SIG-M5 (cell line): ENCODE measurements at places on chromosomes 5 and 9.

DNA sequence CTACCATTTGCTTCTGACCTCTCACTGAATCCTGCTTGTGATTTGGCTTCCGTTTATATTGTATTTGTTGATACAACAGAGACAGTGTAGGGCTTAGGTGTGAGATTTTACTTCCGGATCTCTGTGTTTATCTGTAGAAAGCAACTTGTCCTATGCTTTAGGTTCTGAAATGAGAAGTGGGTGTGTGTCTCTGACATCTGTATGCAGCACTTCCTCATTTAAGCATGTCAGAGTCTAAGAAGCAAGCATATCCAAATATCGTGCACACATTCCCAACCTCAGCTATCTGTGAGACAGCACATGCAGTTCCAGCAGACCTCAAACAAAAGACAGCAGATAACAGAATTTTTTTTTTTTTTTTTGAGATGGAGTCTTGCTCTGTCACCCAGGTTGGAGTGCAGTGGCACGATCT lies 16.3 kb downstream of the KLF9 start:
- peak; percentile 18 for DNase-seq

GRCh38 chr9:27566118-27566517 lies 7.2 kb downstream of the C9orf72 start:
- no peak for DNase-seq

- DNase-seq: no peak
Measured at GRCh38 chr9:103430469-103430868, 435.3 kb downstream of the CYLC2 start.

DNA sequence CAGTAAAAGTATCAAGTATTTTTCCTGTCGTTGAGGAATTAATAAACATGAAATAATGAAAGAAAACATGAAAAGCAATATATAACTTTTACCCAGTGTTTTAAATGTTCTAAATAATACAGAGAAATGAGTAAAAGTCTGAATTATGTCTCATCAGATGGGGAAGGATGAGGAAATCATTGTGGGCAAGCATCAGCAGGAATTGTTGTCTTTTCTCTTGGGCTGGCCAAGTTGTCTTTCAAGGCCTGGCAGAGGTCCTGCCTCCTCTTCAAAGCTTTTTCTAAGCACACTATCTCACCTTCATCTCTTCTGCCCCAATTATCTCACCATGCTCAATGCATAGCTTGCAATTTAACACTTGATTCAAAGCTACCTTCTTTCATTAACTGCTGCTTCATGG lies 41.9 kb downstream of the MOCS2 start:
- no peak for DNase-seq

DNA sequence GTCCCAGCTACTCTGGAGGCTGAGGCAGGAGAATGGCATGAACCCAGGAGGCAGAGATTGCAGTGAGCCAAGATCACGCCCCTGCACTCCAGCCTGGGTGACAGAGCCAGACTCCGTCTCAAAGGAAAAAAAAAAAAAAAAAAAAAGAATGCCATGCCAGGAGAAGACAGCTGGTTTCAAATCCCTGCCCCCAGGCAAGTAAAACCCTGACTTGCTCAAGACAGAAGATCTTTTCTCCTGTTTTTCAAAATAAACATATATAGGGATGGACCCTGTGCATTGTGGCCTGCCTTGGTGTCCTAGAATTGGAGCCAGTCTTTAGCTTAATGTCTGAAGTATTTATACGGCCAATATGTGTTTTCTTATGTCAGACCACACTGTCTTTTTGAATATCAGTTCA lies 177.1 kb downstream of the NR3C1 start:
- DNase-seq: no peak

DNA sequence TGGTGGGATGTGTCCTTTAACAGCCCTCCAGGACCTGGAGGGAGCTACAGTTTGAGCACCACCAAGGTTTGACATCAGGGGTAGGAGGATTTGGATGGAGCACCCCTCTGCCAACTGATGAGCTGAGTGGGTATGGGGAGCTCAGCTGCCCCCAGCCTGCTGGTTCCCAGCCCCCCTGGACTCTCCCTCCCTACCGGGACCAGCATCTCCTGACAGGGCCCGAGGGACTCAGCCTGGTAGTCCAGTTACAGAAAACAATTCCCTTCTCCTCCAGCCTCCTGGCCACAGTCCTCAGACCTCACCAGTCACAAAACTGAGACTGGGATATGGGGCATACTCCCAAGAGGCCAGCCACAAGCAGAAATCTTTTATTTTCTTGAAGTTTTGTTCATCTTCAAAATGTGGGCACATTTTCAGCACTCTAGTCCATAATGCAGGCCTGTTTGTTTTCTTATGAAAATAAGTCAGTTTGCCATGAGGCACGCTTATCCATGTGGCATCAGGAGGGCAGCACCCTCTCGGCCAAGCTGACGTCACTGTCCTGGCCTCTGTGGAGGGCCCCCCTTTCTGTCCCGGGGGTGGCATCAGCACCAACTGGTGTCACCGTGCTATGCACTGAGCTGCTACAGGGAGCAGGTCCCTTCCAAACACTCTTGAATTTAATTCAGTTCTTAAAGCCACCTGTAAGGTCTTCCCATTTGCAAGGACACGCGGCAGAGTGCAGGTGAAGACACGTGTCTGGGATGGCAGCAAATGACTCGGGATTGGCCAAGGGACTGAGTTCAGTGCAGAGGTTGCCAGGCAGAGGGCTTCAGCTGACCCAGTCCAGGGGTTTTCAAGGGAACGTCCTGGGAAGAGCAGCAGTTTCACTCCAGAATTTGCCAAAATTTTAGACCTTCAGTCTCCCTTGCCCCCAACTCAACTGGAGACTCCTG lies 187.6 kb downstream of the GADD45G start:
- DNase-seq: no peak

DNA sequence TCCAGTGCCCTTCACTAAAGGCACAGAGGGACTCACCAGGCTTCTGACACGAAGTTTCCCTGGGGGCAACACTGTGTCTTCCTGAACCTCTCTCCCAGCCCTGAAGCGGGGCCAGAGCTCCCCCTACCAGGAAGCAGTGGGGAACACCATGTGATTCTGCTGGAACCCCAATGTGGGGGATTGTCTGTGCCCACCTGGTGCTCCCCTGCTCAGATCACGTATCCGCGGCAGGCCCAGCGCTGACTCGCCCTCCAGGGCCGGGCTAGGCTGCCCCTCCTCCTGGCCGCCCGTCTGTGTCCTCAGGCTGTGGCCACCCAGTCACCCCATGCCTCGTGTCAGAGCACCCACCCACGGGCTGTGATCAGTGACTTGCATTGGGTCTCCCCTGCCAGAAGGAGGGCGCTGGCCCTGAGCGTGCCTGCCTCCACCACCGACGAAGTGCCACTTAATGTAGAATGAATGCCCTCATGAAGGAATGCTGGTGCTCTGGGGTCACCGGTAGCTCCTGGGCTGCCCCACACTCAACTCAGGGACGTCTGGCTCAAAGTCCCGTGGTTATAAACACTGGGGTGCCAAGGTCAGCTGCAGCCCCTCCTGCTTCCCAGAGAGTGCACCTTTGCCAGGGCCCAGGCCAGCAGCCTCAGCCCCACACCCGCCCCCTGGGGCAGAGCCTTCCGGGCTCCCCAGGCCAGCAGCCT lies 22.1 kb downstream of the SARDH start:
- no peak for DNase-seq
